Islet precursor cell (in vitro differentiated cells): ENCODE measurements at places on chromosomes 13 and 19.

GRCh38 chr19:30226464-30227011 is 145.6 kb upstream of the ZNF536 start:
- DNase-seq, result no peak

- peak; percentile 54 for DNase-seq
Observed at GRCh38 chr19:45772130-45772840, 3.2 kb upstream of the SIX5 start.

GRCh38 chr13:60261432-60262351 is 98.0 kb upstream of the DIAPH3 start:
- no peak for DNase-seq

DNA sequence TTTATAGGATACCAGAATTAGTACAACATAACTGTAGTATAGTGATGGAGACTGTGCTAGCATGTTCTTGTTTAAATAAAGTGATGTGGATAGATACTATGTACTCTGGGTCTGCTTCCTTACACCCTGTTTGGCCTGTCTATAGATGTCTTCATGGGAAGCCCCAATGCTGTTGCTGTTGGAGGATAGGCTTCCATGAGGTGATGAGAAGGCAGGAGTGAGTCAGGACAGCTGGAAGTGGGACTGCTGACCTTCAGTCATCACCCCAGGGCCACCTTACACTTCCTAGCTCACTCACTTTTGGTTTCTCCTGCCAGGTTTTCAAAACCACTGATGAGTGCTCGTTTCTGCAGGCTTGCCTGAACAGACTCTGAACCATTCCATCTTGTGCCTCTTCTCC is 4.2 kb downstream of the KCTD4 start:
- DNase-seq, result no peak

- DNase-seq, result no peak
Observed at GRCh38 chr13:34967851-34968562, 25.9 kb downstream of the NBEA start.

DNA sequence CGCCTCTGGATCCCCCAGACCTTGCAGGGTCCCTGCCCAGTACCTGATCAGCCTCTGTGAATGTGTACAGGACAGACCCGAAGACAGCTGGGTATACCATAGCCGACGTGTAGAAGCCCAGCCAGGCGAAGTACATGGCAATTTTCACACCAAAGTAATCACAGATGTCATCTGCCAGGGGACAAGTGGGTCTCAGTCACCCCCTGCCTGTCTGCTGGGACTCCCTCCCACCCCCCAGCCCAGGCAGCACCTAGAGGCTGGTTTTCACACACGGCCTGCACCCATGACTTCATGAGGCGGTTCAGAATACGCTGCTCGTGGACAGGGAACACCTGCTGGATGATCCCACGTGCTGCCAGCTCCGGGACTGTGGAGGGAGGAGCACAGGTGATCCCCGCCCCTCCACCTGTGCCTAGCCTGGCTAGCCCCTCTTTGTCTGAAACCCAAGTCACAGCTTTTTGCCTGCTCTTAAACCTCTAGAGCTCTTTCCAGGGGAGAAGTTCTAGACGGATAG is 3.6 kb downstream of the ANO8 start:
- no peak for DNase-seq

GRCh38 chr13:87674247-87674738 is 3.1 kb downstream of the SLITRK5 start:
- peak; percentile 68 for DNase-seq

DNA sequence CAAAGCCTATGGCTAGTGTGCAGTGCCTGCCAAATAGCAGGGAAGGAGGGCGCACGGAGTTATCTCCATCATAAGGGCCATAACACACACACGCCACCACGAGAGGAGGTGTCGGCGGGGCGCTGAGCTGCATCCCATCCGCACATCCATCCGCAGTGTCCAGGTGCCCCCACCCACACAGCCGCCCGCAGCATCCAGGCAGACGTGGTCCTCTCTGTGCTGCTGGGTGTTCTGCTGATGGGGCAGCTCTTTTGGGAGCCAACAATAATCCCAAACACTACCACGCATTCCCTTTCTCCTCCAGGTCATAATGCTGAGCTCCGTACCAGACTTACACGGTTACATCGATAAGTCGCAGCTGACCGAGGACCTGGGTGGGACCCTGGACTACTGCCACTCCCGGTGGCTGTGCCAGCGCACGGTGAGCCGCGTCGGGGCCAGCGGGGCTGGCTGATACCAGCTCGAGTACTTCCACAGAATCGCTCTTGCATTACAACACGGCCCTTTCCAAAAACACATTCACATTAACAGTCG is 41.5 kb upstream of the F7 start:
- no peak for DNase-seq

DNA sequence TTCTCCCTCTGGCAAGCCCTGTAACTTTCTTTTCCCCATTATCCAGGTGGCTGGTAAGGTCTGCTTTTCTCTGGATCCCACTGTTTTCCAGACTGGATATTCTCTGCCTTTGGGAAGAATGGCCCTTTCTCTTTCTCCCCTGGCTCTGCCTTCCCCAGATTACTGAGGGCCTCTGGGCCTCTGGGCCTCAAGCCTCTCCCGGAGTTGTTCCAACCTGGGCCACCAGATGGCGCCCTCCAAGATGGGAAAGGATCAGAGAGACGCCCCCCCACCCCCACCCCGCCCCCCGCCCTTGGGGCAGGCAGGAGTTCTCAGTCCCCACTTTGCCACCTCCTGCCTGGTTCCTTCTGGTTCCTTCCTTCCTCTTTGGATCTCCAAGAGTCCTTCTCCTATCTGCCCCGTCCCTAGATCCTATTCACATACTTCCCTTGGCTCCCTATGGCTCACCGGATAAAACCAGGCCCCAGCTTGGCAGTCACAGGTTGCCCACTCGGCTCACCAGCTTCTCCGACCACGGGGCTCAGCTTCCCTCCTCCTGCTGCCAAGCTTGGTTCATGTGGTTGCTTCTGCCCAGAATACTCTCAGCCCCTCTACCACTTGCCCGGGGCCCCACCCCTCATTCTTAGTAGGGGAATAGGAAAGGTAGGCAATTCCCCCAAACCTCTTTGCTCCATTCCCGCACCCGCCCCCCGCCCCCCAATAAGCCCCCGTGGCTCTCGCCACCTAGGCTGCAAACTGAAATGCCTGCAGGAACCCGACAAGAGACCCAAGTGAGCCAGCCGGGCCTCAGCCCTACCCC is 13.1 kb downstream of the EPS8L1 start:
- peak; percentile 88 for DNase-seq

DNA sequence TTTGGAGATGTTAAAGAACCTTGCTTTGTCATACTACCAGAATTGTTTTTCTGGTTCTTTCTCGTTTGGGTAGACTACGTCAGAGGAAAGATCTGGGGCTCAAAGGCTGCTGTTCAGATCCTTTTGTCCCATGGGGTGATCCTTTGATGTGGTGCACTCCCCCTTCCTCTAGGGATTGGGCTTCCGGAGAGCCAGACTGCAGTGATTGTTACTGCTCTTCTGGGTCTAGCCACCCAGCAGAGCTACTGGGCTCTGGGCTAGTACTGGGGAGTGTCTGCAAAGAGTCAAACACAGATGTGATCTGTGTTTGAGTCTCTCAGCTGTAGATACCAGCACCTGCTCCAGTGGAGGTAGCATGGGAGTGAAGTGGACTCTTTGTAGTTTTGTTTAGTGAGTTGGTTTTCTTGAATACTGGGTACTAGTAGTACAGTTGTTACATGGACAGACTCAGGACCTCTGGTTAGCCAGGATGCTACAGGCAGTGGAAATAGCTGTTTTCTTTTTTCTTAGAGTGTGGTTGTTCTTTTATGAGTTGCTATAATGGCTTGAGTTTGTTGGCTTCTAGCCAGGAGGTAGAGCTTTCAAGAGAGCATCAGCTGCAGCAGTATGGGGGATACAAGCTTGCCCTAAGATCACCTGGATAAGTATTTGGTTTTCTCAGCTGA is 34.4 kb downstream of the DNAJC15 start:
- peak; percentile 93 for DNase-seq

DNA sequence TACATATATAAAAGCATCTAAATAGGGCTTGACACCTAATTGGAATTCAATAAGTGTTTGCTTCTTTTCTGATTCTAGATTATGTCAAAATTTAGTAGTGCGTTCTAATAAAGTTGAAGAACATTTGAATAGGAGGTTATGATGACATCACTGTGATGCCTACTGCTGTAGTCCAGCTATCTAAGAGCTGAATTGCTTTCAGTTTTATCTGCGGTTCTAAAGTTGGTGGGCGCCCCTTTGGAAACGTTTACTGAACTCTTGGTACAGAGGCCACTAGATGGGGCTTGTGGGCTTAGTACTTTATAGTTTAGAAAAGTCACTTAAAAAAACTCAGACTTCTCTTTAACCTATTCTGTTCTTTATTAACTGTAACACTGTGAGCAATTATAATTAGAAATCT is 776.9 kb downstream of the GPC5 start:
- DNase-seq, result peak; percentile 53

- DNase-seq, result no peak
Observed at GRCh38 chr13:48236528-48237353, 3.7 kb downstream of the ITM2B start.

- DNase-seq, result peak; percentile 53
Observed at GRCh38 chr19:3409346-3410064, 43.1 kb downstream of the NFIC start.

- no peak for DNase-seq
Observed at GRCh38 chr13:99688776-99689175, 187.5 kb downstream of the TM9SF2 start.

- DNase-seq, result no peak
Observed at GRCh38 chr19:7618348-7618747, 11.0 kb downstream of the XAB2 start.

DNA sequence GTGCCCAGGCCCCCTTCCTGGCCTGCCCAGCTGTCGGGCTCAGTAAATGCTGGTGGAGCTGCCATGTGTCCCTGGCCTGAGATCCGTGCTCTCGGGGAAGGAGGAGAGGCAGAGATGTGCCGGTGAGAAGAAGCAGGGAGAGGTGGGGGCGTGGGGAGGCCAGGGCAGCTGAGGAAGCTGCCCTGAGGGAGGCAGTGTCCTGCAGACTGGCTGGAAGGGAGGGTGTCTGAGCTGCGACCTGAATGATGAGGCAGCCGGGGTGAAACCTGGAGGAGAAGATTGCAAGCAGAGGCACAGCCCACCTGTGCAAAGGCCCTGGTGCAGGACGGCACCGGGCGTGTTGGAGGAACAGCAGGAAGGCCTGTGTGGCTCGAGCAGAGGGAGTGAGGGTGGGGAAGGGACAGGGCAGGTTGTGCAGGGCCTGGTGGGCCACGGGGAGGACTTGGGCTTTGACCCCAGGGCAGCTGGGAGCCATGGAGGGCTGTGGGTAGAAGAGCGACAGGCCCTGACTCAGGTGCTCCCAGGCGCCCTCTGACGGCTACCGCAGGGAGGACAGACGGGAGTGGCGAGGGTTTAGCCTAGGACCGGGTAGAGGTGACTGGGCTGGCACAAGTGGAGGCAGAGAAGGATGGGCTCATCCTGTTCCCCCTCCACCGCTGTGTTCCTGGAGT is 14.0 kb upstream of the CELF5 start:
- peak; percentile 83 for DNase-seq

DNA sequence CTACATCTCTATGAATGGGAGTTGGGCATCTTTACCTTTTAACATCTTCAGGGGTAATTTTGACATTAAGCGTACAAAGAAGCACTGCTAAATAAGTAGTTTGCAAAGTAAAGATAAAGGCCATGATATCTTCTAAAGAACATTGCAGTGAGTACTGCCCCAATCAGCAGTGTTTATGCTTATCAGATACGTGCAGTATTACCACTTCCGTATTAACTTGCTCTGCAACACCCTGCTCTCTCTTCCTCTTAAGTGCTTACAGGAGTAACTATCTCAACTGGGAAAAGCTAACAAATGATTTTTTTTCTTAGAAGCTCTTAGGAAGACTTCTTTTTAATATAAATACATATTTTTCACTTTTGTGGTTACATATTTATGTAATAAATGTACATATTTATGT is 793.7 kb upstream of the SLC10A2 start:
- DNase-seq, result no peak

GRCh38 chr19:16366056-16366432 is 41.4 kb downstream of the KLF2 start:
- DNase-seq, result no peak

DNA sequence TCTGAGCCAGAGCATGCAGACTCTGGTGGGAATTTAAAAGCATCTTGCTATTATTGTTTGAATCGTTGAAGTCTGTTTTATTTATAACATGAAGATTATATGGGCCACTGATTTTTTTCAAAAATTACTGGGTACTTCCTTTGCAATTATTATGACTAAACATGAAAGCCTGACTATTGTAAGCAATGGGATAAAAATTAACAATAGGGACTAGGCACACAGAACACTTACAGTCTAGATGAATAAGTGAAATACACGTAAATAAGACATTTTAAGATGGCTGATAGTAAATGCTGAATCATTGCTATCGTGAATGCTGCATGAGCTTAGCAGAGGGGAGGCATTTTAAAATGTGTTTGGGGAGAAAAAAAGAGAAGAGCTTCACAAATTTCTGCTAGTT is 81.0 kb upstream of the MAB21L1 start:
- DNase-seq, result no peak

GRCh38 chr19:51375504-51376221 is 3.2 kb upstream of the NKG7 start:
- no peak for DNase-seq

DNA sequence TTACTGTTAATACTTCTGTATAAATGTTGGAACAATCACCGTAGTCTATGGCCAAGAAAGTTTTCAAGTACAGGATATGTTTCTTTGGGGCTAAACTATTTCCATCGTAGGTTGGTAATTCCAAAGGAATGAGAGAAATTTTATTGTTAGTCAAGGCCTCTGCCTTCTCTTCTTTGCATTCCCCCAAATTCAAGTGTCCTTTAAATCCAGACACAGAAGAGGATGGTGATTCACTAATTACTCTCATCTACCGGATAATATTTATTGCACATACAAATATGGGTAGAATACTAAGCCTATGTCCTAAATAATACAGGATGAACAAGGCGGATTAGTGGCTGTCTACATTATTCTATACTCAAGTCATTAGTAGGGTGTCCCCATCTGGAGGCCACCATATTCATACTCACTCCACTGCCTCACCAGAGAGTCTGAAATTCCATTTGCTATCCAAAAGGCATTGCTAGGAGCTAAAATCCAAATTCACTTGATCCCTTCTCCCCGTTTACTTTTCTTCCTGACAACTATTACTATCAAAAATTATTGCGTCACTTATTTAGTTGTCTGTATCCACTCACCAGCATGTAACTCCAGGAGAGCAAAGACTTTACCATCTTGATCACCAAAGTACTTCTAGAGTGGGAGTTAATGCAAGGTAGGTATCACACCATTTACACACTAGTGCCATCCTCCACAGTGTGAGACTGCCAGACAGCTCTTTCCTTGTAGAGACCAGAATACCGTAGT is 82.4 kb upstream of the SGCG start:
- no peak for DNase-seq

DNA sequence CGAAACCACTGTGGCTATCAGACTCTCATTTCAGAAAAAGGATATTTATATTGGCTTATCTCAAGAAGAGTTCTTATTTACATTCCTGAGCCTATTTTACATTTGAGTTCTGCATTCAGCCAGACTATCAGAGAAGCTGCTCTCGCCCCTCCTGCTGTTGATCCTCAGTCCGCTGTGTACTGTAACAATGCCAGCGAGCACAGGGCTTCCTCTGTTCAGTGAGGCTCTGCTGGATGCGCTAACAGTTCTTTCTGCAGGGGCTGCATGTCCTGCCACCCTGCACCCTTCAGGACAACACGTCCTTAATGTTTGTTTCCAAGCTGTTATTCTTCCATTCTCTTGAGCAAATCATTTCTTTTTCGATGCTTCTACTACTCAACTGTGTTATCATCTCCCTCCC is 463.7 kb upstream of the SGCG start:
- no peak for DNase-seq

GRCh38 chr13:98284679-98285078 is 107.6 kb upstream of the RNF113B start:
- no peak for DNase-seq

GRCh38 chr19:12847159-12848139 is 9.1 kb downstream of the MAST1 start:
- DNase-seq, result peak; percentile 94
